ENCODE measurements at places on chromosomes 1 and 21. TPM values are rescaled to one million over a fixed set of nuclear protein-coding genes. Genes with fewer than 3 reads are reported as not detected.

The DHCR24 gene
- 66.2 TPM for total RNA-seq

The ARHGEF16 gene
- total RNA-seq: 0.17 TPM

The PPFIA4 gene
- total RNA-seq: 0.16 TPM

The ADAMTSL4 gene
- 49.5 TPM for total RNA-seq

The ADORA1 gene
- 1.4 TPM for total RNA-seq

The PCP4 gene
- total RNA-seq: not detected

The ALG14 gene
- 2.4 TPM for total RNA-seq

The PRAMEF5 gene
- total RNA-seq: not detected

The HTR6 gene
- total RNA-seq: not detected

The PYCR2 gene
- total RNA-seq: 42.8 TPM

The TIPRL gene
- total RNA-seq: 28.0 TPM

The OR2T2 gene
- total RNA-seq: not detected

The MTF2 gene
- total RNA-seq: 24.0 TPM

The CYB561D1 gene
- total RNA-seq: 6.6 TPM

The WDR64 gene
- not detected for total RNA-seq

The ETV3L gene
- not detected for total RNA-seq

The PDE4B gene
- total RNA-seq: 8.5 TPM

The ETV3 gene
- 24.7 TPM for total RNA-seq

The ATP6V1G3 gene
- total RNA-seq: not detected

The TAF12 gene
- 24.3 TPM for total RNA-seq

The CD84 gene
- 24.2 TPM for total RNA-seq

The ADAM30 gene
- total RNA-seq: not detected

The RPE65 gene
- total RNA-seq: not detected

The SLAMF6 gene
- 7.0 TPM for total RNA-seq

The TGFB2 gene
- 1.8 TPM for total RNA-seq

The S1PR1 gene
- total RNA-seq: 151 TPM

The PLA2G2C gene
- not detected for total RNA-seq

The DCAF8 gene
- total RNA-seq: 103 TPM

The CACYBP gene
- total RNA-seq: 337 TPM

The GPR3 gene
- 0.51 TPM for total RNA-seq

The PCAT6 gene
- not detected for total RNA-seq

The GRHL3 gene
- not detected for total RNA-seq

The SYTL1 gene
- 1.1 TPM for total RNA-seq

The PFKL gene
- 177 TPM for total RNA-seq

The PDIK1L gene
- total RNA-seq: 8.7 TPM

The MYOC gene
- 10.5 TPM for total RNA-seq

The SPOCD1 gene
- 0.82 TPM for total RNA-seq

The ATP1A4 gene
- total RNA-seq: not detected

The CSMD2 gene
- total RNA-seq: 1.1 TPM

The PLA2G2D gene
- total RNA-seq: not detected

The FABP3 gene
- 17.8 TPM for total RNA-seq

The IFT25 gene
- 13.2 TPM for total RNA-seq

The ASCL5 gene
- total RNA-seq: not detected

The OR2G6 gene
- not detected for total RNA-seq

The KRTAP22-2 gene
- total RNA-seq: not detected

The EDARADD gene
- total RNA-seq: not detected

The HHIPL2 gene
- not detected for total RNA-seq

The ARHGAP30 gene
- total RNA-seq: 6.0 TPM

The CCDC18 gene
- 18.5 TPM for total RNA-seq

The SLC45A3 gene
- total RNA-seq: 3.2 TPM

The UTS2 gene
- total RNA-seq: not detected

The UBL4B gene
- 2.1 TPM for total RNA-seq

The MYCL gene
- 0.34 TPM for total RNA-seq

The HSD3B1 gene
- total RNA-seq: not detected

The DDX59 gene
- 24.0 TPM for total RNA-seq

Data from subcutaneous adipose tissue (tissue), 4 donors.